Cortex of kidney (tissue), 1 donor: ENCODE measurements at places on chromosomes 1 and 21.

- no peak for DNase-seq
Measured at GRCh38 chr1:4690951-4691675, 36.7 kb downstream of the AJAP1 start.

DNA sequence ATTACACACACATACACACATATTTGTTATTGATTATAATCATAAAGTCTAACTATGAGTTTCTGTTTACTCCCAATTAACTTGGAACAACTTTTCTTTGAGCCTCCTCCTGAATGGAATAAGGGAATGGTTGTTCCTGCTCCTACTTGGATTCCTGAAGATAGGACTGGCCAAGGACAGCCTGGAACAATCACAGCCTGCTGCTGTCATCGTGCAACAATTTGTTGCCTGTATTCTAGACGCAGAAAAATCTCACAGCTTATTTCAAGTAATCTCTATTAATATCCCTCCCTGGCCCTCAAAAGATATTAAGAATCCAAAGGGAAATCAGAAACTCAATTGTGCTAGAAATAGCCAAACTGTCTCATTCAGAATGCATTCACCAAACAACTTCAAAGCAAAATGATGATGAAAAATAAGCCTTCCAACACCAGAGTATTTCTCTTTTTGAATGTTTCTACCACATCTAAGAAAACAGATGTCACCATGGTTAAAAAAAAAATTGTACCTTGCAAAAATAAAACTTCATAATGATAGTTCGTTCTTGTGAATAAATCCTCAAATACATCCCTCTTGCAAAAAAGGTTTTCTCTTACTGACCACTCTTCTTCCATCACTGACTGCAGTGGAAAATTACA, 30.9 kb downstream of the RCAN1 start:
- no peak for DNase-seq

- DNase-seq = no peak
Measured at GRCh38 chr1:33997127-33998036, 133.5 kb downstream of the HMGB4 start.

GRCh38 chr1:101816262-101816661, 180.5 kb downstream of the OLFM3 start:
- no peak for DNase-seq

DNA sequence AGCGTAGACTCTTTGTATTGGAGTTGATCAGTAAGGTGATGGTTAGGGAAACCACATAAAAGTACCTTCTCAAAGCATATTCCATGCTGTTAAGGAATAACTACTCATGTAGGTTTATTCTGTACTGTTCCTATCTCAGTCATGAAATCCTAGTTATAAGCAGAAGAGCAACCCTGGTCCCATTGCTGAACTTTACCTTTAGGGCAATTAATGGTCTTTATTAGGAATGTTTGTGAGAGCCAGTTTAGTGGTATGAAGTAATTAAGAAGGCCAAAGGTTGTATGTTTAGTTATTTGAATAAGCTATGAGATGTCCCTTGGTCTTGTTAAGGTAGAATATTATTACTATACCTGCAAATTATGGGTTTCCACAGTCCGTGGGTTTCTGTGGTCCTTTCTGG, 44.0 kb downstream of the ACP6 start:
- DNase-seq = no peak

DNA sequence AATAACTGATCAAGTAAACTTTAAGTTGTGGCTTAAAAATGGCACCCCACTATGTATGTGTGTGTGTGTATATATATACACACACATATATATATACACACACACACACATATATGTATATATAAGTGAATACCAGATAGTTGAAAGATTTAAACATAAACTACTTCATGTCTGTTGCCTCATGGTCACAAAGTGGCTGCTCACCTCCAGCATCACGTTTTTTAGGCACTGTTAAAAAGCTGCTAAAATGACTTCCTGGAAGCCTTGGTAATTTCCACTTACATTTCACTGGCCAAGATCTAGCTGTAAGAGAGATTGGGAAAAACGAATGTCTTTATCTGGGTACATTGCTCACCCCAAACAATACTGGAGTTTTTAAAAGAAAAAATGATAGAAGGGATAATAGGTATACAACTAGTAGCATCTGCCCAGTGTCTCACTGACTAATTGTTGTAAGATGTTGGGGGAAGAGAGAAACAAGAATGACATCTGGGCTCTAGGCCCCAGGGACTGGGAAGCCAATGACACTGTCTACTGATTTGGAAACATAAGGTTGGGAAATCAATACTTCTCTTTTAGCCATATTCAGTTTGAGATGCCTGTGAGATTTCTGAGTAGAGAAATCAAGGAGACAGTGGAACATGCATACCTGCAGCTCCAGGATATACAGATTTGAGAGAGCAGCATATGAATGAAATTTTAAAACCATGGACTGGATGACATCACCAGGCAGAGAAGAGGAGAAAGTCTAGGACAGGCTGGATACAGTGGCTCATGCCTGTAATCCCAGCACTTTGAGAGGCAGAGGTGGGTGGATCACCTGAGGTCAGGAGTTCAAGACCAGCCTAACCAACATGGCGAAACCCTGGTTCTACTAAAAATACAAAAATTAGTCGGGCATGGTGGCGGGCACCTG, 42.8 kb downstream of the CLDN14 start:
- no peak for DNase-seq

- DNase-seq = no peak
Measured at GRCh38 chr1:178168536-178168935, 74.6 kb downstream of the RASAL2 start.

- no peak for DNase-seq
Measured at GRCh38 chr1:40662864-40663263, 2.6 kb downstream of the RIMS3 start.
